Cortex of kidney (tissue), 1 donor: ENCODE measurements at places on chromosomes 11 and 22.

DNA sequence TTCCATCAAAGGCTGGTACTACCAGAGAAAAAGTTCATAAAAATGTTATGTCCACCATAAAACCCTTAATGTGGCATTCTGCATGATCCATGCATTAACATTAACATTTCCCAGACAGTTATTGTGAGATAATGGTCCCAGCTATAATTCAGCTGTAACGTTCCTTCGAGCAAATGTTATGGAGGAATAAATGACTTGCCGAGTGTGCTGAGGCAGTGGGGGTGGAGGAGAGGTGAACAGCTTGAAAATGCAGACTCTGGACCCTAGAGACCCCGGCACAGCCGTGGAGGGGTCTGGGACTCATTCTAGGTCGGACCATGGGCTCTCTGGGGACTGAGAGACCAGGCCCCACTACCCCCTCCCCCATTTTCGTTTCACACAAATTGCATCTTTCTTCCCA lies 141.9 kb downstream of the PKNOX2 start:
- DNase-seq: no peak

- DNase-seq: no peak
Measured at GRCh38 chr22:37968452-37969251, 15.2 kb downstream of the POLR2F start.

- no peak for DNase-seq
Measured at GRCh38 chr22:27474711-27475547, 326.6 kb downstream of the MN1 start.

- DNase-seq: no peak
Measured at GRCh38 chr22:20868025-20868962, 9.5 kb downstream of the SNAP29 start.

DNA sequence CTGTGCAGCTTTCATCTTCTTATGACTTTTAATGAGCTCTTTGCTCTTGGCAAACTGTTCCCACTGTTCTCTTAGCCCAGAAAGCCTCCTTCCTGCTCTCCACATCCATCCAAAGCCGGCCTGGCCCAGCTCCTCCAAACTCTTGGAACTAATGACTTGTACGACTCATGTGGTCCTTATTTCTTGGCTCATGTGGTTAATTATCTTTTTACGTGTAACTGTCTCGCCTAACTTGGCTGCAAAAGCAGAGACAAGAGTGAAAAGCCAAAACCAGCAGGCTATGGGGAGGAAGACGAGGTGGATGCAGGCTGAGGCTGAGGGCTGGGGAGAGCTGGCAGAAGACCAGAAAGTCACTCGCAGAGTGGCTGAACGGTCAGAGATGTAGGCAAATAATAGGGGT lies 5.5 kb downstream of the CSNK2A3 start:
- no peak for DNase-seq

DNA sequence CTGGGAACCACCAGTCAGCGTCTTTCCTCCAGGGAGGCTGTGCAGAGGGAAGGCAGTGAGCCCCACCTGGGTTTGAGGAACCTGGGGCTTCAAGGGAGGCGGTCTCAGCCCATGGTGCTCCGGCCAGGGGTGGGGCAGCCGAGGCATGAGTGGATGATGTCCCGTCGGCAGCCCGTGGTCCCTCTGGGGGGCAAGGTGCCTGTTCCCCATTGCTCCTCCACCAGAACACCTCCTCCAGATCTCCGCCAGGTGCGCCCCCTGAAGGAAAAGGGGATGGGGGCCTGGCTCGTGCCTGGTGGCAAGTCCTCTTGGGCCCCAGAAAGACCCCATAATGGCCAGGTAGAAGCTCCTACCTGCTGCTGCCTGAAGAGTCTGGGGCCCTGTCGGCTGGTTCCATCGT lies 94.1 kb downstream of the KCNQ1 start:
- DNase-seq: no peak

- DNase-seq: no peak
Measured at GRCh38 chr11:133636711-133637355, 104.5 kb upstream of the OPCML start.

DNA sequence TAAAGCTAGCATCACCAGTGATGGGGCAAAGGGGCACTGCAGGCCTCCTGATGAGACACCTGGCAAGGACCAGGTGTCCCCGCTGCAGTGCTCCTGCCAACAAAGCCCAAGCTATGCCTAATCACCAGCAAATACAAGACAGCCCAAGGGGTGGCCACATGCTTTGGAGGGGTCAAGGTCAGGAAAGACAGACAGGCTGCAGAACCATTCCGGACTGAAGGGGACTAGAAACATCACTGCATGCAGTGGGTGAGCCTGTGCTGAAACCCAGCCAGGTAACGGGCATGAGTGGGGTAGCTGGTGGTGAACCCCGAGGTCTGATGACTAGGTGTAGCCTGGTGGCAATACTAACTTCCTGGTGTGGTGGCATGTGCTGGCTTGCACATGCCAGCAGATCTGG lies 111.1 kb downstream of the MED15 start:
- no peak for DNase-seq

GRCh38 chr22:18984564-18984963 lies 48.5 kb upstream of the PRODH start:
- no peak for DNase-seq
